SIG-M5 (cell line): ENCODE measurements at places on chromosomes 5 and 9.

GRCh38 chr9:101478906-101479305 lies 43.3 kb upstream of the ALDOB start:
- DNase-seq: no peak

DNA sequence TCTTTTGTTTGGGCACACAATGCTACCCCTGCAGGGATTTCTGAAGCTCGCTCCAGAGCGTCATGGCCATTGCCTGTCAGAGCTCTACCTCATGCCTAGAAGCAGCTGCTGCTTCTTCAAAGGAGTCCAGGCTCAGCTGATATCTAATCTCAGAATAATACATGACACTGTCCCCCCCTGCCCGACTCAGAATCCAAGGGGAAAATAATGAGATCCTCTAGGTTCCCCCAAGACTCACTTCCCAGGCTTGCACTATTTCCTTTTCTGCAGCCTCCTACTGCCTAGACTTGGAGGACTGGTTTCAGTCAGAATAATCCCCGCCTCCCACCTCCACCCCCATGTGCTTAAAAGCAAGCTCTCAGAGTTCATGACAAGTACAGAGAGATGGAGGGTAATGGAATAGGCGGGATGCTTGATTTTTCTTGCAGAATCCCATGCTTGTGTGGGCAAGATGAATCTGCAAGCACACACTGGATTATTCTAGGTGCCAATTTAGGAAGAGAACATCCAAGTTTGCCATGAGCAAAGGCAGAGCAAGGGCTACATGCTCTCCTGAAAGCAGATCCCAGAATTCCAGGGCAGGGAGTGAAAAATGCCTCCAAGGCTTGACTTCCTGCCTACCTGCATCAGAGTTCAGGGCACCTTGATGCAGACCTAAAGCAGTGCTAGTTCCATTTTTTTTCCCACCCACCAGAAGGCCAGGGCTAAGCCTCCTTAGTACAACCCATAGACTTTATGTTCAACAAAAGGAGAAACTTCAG lies 97.4 kb upstream of the IFNK start:
- no peak for DNase-seq

DNA sequence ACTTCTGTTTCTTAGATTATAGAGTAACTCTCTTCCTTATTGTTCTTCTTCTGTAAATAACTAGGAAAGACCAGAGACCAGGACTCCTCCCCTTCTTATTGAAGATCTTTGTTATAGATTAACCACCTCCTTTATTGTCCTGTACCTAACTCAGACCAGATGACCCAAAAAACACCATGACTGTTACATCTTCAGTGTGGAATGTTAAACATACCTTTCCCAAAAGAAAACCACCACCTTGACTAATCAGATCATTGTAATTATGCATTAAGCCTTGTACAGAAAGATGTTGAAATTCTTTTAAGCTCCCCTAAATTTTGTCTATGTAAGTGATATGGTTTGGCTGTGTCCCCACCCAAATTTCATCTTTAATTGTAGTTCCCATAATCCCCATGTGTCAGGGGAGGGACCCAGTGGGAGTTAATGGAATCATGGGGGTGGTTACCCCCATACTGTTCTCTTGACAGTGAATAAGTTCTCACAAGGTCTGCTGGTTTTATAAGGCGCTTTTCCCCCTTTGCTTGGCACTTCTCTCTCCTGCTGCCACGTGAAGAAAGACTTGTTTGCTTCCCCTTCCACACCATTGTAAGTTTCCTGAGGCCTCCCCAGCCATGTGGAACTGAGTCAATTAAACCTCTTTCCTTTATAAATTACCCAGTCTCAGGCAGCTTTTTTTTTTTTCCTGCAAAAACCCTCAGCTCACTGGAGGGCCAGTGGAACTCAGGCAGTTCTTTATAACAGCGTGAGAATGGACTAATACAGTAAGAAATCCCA lies 26.3 kb downstream of the ARSB start:
- DNase-seq: no peak

- DNase-seq: no peak
Observed at GRCh38 chr9:91736898-91737601, 213.0 kb downstream of the ROR2 start.

GRCh38 chr5:62327138-62328053 lies 21.4 kb downstream of the KIF2A start:
- DNase-seq: no peak

DNA sequence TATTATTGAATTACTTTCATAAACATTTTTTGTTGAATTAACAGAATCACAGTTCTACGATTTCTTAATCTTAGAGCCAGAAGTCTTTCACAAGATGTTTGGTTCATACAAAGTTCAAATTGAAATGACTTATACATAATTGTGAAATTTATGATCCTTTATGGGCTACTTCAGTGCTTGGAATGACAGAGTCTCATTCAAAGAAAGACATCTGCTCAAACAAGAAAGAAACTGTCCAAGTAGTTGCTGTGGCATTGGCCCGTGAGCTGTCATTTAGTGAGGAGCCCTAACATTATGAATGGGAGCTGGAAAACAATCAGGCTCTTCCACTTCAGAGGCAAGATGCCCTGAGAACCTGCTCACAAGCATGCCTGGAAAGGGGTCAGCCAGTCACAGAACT lies 63.4 kb downstream of the AUH start:
- no peak for DNase-seq

GRCh38 chr9:33151601-33152000 lies 15.5 kb downstream of the B4GALT1 start:
- no peak for DNase-seq

GRCh38 chr5:30548580-30549305 lies 644.7 kb upstream of the CDH6 start:
- no peak for DNase-seq

GRCh38 chr5:147472664-147473475 lies 37.0 kb downstream of the DPYSL3 start:
- no peak for DNase-seq

DNA sequence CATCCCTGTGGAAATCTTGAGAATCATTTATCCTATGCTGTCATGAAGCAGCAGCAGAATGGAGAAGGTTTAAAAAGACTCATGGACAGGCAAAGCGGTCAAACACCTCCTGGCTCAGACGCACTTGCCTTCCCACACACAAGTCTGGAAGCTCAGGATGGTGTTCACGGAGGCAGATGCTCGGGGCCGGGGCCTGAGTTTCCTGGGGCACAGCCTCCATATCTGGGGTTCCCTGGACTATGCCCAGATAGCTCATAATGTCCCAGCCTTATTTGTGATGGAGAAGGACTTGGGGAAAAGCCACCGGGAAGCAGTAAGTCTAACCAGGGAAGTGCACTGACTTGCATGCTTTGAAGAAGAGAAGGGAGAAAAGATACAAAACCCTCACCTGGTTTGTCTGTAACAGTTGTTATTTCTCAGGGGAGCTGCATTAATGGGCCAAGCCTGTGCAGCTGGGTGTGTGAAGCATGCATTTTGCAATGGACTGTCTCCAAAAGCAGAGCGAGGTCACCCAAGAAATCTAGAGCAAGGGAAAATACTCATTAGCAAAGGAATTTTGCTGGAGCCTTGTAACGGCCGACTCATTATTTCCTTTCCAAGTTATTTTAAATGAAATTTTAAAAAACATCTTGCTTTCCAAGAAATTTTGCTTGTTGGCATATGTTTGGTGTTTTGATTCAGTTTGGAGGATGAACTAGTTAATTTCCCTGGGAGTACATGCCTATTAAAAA lies 3.4 kb downstream of the S1PR3 start:
- no peak for DNase-seq

GRCh38 chr5:88518131-88519016 lies 249.7 kb upstream of the TMEM161B start:
- DNase-seq: no peak

DNA sequence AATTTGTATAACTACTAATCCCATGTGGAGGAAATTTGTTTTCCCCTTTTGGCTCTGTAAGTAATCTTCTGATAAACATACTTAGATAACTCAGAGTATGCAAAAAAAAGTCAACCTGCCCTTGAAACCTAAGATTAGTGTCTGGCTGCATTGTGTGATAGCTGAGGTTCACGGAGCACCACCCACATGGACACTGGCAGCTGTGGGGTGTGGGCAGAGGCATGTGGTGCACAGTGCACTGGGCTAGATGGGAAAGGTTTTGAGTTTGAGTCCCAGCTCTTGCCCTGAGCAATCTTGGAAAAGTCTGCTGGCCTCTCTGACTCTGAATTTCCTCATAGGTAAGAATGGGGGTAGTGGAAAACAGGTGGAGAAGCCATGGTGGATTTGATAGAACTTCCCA lies 75.1 kb downstream of the PLCXD3 start:
- no peak for DNase-seq

- DNase-seq: no peak
Observed at GRCh38 chr5:107878661-107879060, 207.9 kb upstream of the EFNA5 start.

- DNase-seq: no peak
Observed at GRCh38 chr5:132747616-132748440, 602 bp downstream of the CCNI2 start.

GRCh38 chr5:145396888-145397287 lies 438.3 kb downstream of the PRELID2 start:
- no peak for DNase-seq

DNA sequence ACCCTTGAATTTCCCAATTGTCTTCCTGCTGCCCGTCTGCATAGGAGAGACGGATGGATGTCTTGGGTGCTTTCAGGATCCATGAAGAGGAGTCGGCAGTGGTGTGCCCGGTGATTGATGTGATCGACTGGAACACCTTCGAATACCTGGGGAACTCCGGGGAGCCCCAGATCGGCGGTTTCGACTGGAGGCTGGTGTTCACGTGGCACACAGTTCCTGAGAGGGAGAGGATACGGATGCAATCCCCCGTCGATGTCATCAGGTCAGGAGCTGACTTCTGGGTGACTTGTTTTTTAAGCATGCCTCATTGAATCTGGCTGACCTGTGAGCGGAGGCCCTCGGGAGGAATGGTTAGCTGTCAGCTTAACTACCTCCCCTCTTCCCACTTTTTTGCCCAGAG lies 24.2 kb downstream of the GALNT12 start:
- DNase-seq: no peak

DNA sequence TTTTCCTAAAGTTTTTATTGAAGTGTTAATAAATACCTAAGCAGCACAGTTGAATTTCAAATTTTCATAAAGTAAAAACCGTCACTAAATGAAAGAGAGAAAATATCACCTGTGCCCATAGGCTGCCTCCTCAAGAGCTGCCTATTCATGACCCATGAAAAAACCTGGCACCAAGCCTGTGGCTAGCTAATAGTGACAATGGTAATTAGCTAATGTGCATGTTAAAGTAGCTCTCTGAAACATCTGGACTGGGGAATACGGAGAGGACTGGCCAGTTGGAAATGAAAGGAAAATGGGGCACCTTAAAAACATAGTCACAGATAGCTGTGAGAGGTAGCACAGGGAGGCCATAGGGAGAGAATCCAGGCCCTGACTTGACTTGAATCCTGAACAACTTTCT lies 5.4 kb upstream of the GNE start:
- DNase-seq: no peak

DNA sequence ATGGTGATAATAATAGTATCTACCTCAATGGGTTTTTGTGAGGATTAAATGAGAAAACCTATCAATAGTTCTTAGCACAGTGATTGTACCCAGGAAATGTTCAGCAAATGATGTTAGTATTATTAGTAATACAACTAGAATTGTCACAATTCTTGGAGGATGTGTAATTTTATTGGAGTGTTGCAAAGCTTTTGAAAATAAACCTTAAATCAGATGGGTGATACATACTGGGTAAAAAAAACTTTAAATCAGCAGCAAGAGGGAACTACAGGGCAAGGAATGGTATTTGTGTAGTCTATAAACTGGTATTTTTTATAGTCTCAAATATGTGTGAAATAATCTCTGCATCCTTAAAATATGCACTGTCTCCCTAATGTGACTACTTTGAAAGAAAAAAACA lies 371.6 kb downstream of the PIK3R1 start:
- no peak for DNase-seq

- no peak for DNase-seq
Observed at GRCh38 chr9:128203024-128203706, at the start of gene DNM1. DNM1 (plus strand) TSS chr9:128203379; CDS start chr9:128203471, 92 bp downstream.

DNA sequence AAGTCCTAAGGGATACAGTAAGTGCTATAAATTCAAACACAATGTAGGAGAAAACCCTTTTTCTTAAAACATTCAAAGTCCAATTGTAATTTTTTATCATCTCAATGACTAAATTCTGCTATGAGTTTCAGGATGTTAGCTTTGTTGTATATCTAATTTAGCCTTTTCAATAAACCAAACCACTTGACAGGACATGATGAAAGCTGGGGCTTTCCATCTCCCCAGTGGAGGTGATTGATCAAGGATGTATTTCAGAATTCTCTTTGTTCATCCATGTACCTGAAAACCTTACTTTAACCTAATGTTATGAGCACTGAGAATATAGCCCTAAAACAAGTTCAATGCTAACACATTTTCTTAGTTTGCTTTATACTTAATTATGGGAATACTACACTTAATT lies 639.0 kb upstream of the ITGA1 start:
- DNase-seq: no peak

DNA sequence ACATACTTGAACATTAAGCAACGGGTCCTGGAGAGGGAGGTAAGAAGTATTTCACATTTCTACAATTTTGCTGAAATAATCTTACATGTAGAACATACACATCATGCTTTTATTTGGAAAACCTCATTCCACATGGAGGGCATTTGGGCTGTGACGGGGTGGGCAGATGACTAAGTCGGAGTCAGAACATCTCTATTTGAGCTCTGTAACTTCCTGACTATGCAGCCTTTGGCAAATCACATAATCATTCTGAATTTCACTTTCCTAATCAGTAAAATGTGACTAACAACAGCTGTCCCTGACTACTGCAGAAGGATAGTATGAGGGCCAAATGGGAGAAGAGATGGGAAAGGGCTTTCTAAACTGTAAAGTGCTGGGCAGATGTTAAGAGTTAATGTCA lies 17.1 kb upstream of the IL6ST start:
- no peak for DNase-seq

DNA sequence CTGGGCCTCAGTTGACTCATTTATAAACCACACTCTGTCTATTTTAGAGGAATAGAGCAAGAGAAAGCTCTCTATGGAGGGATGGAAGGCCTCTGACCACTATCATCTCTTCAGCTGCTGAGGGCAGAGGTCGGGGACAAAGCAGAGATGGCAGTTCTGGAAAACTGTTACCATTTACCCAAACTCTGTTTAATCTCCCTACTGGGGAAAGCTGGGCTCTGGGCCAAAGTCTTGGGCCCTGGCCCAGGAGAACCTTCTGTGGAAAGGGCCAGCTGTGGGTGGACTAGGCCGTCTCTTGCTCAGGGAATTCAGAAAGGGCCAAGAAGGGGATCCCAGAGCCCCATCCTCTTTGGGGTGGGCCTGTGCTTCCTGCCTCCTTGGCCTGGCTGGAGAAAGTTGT lies 100.0 kb downstream of the PSD2 start:
- DNase-seq: no peak
